Smooth muscle cell of trachea (primary cell): ENCODE measurements at places on chromosomes 6 and 20. TPM values are rescaled to one million over a fixed set of nuclear protein-coding genes. Genes with fewer than 3 reads are reported as not detected.

KIF25 gene
- total RNA-seq, result not detected in 2 replicates

SCUBE3 gene
- 0.44 and 1.5 TPM in 2 replicates for total RNA-seq

SMLR1 gene
- total RNA-seq, result not detected in 2 replicates

GMPR gene
- total RNA-seq, result 11.7 and 15.3 TPM in 2 replicates

ADGRG6 gene
- total RNA-seq, result 0.33 and 1.7 TPM in 2 replicates

CASS4 gene
- total RNA-seq, result 10.5 and 12.4 TPM in 2 replicates

PKIB gene
- 2.6 and 11.1 TPM in 2 replicates for total RNA-seq

NHSL1 gene
- total RNA-seq, result 18.2 and 26.3 TPM in 2 replicates

GLP1R gene
- total RNA-seq, result not detected in 2 replicates

FAM217A gene
- not detected in 2 replicates for total RNA-seq

IPCEF1 gene
- under 0.01 and 0.58 TPM in 2 replicates for total RNA-seq

CFB gene
- total RNA-seq, result 24.1 and 45.0 TPM in 2 replicates

GPR6 gene
- not detected in 2 replicates for total RNA-seq

EMILIN3 gene
- under 0.01 and 0.29 TPM in 2 replicates for total RNA-seq

TGM3 gene
- under 0.01 TPM in 1 of 2 replicates, not detected in the other for total RNA-seq

BPI gene
- under 0.01 TPM in 1 of 2 replicates, not detected in the other for total RNA-seq

CD109 gene
- 34.1 and 98.2 TPM in 2 replicates for total RNA-seq

LGSN gene
- under 0.01 TPM in 1 of 2 replicates, not detected in the other for total RNA-seq

RREB1 gene
- total RNA-seq, result 18.0 and 19.0 TPM in 2 replicates

FRK gene
- total RNA-seq, result 1.5 and 1.7 TPM in 2 replicates

TSHZ2 gene
- total RNA-seq, result 0.33 and 0.44 TPM in 2 replicates

TPD52L2 gene
- total RNA-seq, result 194 and 202 TPM in 2 replicates

STX11 gene
- total RNA-seq, result 0.50 and 0.87 TPM in 2 replicates
